ENCODE measurements at places on chromosomes 12 and 14.

DNA sequence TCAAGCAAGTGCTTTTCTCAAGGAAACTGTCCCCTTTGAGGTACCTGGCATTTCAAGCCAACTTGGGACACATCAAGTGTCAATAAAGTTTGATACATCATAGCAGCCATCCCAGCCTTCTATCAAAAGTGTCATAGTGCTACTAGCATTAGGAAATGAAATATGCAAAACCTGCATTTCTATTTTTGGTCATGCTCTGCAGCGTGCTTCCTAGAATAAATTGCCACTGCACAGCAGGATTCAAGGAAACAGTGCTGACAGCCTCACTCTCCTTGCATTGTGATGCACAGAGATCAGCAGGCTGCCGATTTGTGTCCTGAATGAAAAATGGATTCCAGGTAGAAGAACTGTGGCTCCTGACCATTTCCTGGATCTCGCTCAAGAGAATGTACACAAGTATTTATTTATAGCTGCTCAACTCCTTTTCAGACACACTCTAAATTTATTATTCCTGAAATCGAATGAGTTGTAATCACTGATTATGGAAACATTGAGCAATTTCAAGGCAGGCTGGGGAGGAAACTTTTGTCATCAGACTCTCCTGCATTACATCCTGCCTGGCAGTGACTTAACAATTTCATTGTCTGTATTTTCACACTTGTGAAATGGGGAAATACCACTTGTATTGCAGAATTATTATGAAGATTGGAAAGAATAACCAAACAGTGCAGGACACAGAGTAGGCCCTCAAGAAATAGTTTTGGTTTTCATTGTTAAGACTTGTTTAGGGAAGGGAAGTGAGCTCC lies 120.9 kb downstream of the SLC38A6 start:
- no peak for DNase-seq

- DNase-seq = no peak
Measured at GRCh38 chr12:66392266-66392915, 90.1 kb downstream of the HELB start.

- DNase-seq = no peak
Measured at GRCh38 chr14:39641224-39641623, 209.0 kb upstream of the FBXO33 start.

GRCh38 chr14:96162265-96162664 lies 42.4 kb upstream of the BDKRB2 start:
- DNase-seq = no peak

DNA sequence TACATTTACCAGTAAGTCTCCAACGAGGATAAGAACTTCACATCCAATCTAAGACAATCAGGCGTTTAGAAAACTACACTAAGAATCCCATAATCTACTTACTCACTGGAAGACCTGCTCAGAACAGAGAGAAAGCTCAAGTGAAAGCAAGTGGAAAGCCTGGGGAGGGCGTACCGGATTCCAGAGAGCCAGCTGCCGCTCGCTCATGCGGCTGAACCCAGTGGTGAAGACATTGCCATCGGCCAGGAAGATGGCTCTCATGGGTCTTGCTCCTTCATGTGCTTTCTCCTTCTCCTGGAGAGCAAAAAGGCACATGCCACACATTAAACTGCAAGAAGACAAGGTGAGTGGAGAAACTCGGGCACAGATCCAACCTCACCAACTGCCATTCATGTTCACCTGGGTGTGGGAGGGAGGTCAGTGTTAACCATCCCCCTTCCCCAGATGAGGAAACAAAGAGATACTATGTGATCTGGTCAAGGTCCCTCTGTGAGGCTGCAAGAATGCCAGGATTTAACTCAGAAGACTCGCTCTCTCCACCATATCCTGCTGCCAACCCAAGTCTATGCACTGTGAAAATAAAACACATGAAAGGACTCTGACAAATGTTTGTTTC lies 23.5 kb upstream of the SELPLG start:
- DNase-seq = no peak

DNA sequence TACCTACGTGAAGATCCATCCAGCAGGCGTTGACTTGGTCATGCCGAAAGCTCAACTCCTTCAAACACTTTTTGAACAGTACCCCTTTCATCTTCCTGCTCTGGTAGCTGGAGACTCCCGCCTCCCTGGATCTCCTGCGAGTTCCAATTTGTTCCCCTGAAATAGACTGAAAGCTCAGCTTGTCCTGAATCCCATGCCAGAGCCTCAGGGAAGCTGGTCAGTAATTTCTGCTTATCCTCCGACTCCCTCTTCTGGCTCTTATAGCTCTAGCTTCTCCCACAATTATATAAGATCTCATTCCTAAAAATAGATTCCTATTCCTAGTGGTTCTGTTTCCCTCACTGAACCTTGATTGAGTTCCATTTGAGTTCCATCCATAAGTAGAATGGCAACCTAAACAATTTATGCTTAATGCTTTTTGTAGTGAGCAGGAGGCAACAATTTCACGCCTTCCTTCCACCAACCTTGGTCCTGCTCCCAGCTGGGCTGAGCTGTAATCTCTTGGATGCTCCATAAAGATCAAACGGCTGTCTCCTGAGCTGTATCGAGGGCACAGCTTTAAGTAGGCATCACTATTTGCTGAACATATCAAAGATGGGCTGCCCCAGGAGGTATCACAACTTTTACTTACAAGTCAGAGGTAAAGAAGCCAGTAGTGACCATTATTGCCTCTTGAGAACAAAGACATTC lies 8.0 kb upstream of the TMEM132C start:
- DNase-seq = no peak

GRCh38 chr12:62922539-62922938 lies 12.4 kb downstream of the PPM1H start:
- DNase-seq = no peak

- DNase-seq = no peak
Measured at GRCh38 chr12:64801381-64801780, 23.1 kb upstream of the TBC1D30 start.

GRCh38 chr12:47082796-47083621 lies 3.2 kb upstream of the AMIGO2 start:
- DNase-seq = no peak

DNA sequence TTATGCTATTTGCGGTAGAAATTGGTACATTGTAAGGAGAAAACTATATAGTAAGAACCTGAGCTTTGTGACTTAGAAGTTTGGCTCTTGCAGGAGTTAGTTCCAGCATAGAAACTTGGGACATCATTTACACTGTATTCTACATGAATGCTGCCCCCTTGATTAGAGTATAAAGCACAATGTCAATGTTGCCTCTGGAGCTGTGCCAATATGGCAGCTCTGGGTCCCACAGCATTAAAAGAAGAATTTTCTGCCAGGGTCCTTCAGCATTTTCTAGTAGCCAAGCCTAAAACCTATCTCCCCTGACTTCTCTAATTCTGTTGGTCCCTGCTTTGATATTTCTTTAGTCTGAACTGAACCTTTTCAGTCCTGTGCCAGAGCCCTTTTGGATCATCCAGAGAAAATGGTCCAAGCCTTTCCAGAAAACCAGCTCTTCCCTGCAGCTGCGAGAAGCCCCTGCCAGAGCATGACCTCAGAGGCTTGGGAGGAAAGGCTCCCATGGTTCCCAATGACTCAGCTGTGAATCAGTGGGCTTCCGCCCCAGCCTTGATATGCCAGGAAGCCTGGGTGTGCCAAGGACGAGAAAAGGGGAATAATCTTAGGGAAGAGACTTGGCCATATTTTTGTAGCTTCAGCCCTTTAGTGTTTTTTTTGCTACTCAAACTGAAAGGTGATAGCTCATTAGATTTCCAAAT lies 43.2 kb downstream of the PLEKHG7 start:
- no peak for DNase-seq

DNA sequence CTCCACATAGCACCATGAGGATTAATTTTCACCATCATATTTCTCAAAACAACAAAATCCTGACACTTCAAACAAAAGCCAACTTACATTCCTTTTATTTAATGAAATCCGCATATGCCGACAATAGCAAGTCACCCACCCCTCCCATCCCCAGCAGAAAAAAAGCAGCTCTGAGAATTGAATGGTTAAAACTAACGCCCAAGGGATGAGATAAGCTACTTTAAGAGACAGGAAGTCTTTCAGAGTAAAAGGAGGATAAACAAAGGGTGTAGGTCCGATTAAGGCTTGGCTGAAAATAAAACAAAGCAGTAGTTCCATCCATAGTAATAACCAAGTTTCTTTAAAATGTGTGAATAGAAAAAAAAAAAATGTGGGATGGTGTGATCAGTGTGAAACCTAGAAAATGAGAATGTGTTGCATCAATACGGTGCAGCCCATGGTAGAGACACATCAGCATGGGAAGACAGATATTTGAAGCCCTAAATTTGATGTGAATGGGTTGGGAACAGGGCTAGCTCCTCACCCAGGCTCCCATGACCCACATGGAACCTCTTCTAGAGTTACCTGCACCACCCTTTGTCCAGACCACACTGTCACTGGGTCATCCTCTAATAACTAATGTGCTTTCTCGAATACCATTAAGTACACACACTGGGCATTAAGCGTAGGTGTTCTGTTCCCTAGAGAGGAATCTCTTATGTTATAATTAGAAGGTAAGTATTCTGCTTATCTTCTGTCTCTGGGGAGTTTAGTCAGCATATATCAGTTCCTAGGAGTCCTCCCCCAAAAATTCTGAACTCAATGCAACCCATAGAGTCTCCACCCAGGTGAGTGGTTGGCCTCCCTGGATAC lies 31.7 kb downstream of the RTRAF start:
- DNase-seq = no peak

DNA sequence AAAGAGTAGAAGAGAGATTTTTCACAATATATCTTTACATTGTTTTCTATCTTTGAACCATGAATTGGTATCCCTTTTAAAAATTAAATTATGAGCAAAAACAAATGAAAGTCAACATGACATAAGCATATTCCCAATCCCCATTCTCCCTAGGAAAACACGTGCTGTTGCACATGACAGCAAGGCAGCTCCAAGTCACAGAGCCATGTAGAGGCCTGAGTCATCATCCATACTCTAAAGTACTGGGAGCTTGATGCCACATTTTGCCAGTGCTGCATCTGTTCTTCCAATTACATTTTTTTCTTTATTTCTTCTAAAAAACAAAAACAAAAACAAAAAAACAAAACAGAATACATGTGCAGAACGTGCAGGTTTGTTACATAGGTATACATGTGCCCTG lies 115.2 kb downstream of the ITPR2 start:
- no peak for DNase-seq

- no peak for DNase-seq
Measured at GRCh38 chr14:100279133-100279532, 27.1 kb downstream of the SLC25A29 start.

DNA sequence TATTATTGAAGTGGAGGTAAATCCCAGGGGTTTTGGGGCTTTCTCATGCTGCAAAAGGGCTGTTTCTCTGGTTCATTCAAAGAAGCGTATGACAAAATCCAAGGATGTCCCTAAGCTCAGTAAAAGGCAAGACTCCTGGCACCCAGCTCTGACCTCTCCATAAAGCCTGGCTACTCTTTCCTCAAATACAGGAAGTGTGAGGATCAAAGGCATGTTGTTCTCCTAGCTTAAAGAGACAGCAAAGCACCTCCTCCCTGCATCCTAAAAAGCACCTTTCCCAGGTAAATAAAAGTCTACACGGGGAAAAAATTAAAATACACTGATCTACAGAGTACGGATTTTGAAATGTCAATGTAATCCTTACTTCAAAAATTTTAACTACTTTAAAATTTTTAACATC lies 118.6 kb downstream of the LMNTD1 start:
- DNase-seq = no peak

All from DMS 273 treated with DMSO at 0.1 percent for 48 hours (cell line).